ENCODE measurements at places on chromosomes 1 and 21.

- DNase-seq: no peak
Measured at GRCh38 chr21:33051925-33052324, 18.0 kb upstream of the OLIG1 start.

- no peak for DNase-seq
Measured at GRCh38 chr1:15045123-15045522, 108.4 kb upstream of the TMEM51 start.

DNA sequence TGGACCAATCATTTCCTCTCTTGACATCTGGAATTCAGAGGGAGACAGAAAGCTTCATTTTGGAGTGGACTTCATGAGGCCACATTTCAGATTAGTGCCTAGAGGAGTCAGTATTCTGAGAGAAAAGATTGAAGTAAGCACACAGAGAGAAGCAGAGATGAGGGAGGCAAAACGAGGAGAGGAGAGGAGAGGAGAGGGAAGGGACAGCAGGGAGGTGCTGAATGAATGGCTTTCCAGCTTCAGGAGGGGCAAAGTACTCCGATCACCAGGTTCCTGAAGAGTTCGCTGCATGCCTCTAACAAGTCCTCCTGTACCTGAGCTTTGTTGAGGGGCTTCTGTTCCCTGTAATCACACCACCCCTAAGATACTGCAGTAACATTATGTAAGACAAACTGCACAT, 76.0 kb downstream of the NRIP1 start:
- DNase-seq: no peak

DNA sequence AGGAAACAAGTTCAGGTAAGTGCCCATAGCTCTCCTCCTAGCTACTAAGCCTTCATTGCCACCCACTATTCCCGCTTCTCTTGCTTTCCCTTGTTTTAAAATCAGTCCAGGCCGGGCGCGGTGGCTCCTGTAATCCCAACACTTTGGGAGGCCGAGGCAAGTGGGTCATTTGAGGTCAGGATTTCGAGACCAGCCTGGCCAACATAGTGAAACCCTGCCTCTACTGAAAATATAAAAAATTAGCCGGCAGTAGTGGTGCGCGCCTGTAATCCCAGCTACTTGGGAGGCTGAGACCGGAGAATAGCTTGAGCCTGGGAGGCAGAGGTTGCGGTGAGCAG, 4.4 kb upstream of the CTTNBP2NL start:
- no peak for DNase-seq

DNA sequence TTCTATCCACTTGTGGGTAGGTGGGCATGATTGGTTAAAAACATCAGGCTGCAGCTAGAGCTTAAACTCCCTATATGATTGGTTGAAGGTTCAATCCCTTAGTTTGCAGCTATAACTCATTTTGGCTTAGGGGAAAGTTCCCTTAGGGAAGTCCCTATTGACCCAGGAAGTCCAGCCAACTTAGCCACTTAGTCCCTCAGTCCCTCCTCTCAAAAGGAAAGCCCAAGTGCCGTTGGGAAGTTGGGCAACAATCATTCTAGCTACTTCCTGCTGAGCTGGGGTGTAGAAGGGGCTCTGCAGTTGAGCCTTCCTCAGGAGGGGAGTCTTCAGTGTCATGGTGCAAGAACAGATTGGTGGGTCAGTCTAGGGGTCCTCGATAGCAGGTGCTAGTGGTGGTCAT, 12.2 kb downstream of the MSTO1 start:
- DNase-seq: no peak

DNA sequence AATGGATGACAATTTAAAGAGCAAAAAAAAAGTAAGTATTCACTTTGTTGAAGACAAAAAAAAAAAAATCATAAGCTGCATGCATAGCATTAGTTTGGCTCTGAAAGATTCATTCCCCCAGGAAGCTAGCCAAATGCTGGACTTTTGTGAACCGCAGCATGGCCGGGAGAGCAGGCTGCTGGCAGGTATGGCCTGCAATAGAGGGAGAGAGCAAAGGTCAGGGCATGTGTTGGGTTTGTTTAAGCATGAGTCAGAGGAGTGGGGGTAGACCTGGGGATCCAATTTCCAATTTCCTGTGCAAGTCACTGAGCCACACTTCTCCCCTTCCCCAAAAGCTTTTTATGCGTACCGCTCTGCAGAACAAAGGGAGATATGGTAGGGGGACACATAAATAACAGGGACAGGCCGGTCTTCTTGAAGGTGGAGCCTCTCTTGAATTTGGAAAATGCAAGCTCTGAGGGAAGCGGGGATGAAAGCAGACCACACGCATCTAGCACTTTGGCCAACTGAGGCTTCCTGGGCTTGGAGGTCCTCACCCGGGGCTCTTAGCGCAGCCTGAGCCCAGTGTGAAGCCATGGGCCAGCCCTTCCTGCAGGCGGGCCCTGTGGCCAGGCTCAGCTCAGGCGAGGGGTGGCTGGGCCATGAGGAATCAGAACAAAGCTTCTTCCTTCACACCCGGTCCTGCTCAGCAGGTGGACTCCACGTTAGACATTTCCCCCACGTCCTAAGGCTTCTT, 171.1 kb downstream of the TOMM20 start:
- no peak for DNase-seq

GRCh38 chr1:174902531-174903099, 97.1 kb upstream of the CACYBP start:
- no peak for DNase-seq

GRCh38 chr1:109933856-109934711, 23.4 kb downstream of the CSF1 start:
- DNase-seq: no peak

DNA sequence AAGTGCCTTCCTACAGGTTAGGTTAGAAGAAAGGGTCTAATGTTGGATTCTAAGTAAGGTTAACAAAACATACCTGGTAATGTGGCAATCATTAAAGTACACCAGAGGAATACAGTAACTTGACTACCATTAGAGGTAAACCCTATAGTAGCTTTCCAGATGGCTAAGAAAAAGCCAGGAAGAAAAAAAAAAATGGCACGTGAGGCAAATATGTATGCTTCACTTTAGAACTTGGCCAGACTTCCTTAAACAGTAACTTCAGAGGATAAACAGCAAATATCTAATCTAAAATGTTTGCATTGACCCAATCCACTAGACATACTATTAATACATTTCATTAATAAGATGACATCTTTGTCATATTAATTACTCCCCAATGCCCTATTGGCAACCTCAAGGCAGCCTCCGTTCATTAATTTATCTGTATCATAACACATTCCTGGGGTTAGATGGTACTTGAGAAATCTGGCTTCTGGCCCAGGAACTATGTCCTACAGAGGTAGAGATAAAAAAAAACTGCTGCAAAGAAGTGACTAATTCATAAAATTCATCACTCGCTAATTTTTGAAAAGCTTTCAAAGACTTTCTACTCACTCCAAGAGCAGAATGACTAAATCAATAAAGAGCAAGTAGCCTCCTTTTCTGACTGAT, 5.8 kb downstream of the DCAF8 start:
- no peak for DNase-seq

GRCh38 chr1:236016083-236016482, 48.8 kb downstream of the NID1 start:
- DNase-seq: no peak

- no peak for DNase-seq
Measured at GRCh38 chr1:59514061-59514909, 217.4 kb downstream of the FGGY start.

- DNase-seq: no peak
Measured at GRCh38 chr1:104787866-104788510, 1038.3 kb downstream of the AMY1C start.

DNA sequence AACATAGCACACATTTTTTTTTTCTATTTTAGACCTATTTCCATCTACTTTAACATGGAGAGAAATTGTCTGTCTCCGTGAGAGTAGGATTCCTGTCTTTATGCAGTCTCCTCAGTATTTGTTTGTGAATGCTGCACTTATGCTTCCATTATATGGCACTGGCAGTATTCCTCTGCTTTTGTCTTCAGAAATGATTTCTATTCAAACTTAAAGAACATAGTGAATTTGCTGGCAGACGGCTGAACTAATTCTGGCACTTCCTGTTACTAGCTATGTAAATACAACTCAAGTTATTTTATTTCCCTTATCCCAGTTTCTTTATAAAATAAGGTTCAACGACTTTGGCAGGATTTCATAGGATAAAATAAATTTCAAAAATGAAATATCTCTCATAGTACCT, 45.3 kb downstream of the KCTD3 start:
- no peak for DNase-seq

GRCh38 chr1:200153277-200154055, 126.0 kb downstream of the NR5A2 start:
- no peak for DNase-seq

GRCh38 chr21:35855484-35855883, 204.8 kb downstream of the SETD4 start:
- no peak for DNase-seq

GRCh38 chr1:19504796-19505692, 19.7 kb upstream of the CAPZB start:
- no peak for DNase-seq

DNA sequence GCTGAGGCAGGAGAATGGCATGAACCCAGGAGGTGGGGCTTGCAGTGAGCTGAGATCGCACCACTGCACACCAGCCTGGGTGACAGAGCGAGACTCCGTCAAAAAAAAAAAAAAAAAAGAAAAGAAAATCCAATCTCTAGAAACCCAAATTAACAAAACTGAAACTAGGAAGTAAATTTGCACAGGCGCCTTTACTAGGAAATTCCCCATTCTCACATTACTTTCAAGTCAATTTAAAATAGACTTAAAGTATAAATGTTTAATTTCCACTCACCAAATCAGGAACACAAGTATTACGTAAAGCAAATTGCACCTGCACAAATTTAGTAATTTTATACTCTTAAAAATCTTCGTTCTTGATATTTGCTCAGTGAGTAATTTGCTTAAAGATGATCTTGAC, 67.8 kb upstream of the BCAR3 start:
- DNase-seq: no peak

- DNase-seq: no peak
Measured at GRCh38 chr1:22248746-22249145, 105.8 kb upstream of the WNT4 start.

GRCh38 chr1:88668405-88668804, 15.7 kb upstream of the PKN2 start:
- no peak for DNase-seq

GRCh38 chr1:54996869-54997710, 1.6 kb upstream of the BSND start:
- DNase-seq: no peak

GRCh38 chr1:34108269-34108668, 56.8 kb downstream of the CSMD2 start:
- no peak for DNase-seq

DNA sequence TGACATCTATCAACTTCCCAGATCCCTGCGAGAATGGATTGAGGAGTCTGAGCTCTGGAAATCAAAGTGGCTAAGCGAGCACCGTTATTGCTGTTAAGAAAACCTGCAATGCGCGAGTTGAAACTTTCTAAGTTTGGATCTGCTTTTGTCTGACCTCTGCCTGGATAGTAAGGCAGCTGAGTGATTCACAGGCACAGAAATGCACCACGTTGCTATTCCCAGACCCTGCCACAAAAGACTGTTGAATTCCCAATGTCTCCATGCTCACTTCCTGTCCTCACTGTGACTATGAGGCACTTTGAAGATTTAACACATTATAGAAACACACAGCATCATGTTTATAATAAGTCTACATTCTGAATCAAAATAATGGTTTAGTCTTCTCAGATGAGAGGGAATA, 27.1 kb upstream of the CNIH3 start:
- no peak for DNase-seq

DNA sequence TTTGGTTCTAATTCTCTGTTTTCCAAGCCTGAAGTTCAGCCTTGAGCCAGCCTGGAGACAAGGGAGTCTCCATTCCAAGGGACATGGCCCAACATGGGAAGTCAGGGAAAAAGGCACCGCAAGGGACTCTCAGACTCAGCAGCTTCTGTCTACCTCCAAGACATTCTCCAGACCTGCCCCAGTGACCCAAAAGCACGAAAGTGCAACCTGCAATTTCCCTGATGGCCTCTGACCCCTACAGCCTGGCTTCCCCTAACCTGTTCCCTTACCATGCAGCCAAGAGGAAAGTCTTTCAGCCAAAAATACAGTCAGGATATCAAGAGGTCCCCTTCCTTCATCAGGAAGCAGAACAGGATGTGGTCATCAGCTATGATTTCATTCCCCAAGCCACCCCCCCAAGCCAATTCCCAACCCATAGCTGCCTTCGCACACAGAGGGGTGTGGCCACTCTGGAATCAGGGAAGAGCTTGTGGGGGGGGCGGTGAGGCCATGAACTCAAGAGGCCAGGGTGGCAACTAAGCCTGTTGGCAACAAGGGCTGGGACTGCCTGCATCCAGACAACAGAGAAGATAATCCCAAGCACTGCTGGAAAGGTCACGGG, 59.2 kb downstream of the TIAM1 start:
- no peak for DNase-seq

DNA sequence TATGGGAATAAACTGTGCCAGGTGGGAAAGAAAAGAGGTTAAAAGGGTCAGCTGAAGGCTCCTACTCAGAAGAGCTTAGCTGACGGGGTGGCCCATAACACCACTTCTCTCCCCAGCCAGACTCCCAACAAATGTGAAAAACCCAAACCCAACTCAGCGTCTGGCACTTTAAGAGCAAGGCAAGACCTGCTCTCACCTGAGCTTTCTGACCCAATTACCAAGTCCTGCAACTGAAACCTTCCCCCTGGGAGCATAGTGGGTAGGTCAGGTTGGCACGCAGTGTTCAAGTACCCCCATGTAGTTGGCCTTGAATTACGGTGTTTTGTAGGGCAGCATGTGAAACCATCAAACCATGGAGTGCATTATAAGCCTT, 3.2 kb downstream of the IRF6 start:
- DNase-seq: no peak
